ENCODE measurements at places on chromosomes 7 and 10.

DNA sequence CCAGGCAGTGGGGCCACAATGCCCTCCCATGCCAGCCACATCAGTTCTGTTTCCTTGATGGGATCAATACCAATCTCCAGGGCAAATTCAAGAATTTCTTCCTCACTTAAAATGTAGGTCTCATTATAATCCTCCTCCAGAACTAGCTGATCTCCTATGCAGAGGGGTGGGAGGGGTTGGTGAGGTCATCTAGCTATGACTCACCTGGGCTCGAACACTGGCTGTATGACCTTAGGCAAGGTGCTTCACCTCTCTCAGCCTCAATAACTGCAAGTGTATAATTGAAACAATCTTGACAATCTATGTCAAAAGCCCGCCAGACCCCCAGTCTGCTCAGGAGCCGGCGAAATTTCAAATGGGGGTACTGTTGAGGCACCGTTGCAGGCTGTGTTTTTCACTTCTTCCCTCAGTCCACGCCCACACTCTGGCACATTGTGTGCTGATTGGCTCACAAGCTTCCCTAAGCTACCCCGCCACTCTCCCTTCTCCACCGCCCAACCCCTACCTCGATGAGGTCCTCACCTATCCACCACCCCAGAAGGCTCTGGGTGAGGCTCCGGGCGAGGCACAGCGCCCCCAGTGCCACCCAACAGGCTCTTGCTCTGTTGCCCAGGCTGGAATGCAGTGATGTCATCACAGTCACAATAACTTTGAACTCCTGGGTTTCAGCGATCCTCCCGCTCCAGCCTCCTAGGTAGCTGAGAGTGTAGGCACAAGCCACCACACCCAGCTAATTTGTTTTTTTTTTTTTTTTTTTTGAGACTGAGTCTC lies 70.5 kb downstream of the ZNF22 start:
- DNase-seq, result no peak

- DNase-seq, result no peak
These were observed 173.6 kb downstream of the RNF133 start for GRCh38 chr7:122525355-122525754.

DNA sequence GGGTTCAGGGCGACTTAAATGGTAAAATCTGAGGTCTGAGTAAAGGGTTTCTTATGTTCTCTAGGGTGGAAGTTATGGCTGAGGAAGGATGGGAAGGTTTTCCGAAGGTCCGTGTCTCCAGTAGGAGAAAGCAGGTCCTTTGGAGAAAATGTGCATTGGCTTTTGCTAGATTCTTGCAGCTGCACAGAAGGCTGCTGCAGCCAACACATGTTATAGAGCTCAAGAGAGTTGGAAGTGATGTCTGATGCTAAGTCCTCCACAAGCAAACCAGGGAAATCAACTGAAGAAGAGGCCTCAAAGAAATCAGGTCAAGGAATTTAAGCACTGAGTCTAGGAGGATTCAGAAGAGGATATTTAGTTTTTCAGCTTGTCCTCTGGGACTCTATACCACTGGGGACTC lies 404.6 kb downstream of the LRMDA start:
- no peak for DNase-seq

DNA sequence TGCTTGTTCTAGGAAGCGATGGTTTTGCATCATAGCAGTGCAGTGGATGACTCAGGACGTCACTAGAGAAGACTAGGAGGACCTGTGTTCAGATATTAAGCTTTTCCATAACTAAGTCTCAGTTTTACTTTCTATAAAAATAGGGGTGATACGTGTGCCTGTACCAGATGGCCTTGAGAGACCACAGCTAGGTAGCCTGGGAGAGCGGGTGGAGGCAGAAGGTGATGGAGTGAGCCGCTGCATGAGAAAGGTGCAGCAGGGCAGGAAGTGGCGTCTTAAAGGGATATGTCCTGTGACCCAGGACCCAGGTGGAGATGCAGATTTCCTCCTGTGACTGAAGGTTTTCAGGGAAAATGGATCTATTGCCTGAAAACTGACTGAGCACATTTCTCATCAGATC lies 304.9 kb downstream of the CDC14C start:
- no peak for DNase-seq

DNA sequence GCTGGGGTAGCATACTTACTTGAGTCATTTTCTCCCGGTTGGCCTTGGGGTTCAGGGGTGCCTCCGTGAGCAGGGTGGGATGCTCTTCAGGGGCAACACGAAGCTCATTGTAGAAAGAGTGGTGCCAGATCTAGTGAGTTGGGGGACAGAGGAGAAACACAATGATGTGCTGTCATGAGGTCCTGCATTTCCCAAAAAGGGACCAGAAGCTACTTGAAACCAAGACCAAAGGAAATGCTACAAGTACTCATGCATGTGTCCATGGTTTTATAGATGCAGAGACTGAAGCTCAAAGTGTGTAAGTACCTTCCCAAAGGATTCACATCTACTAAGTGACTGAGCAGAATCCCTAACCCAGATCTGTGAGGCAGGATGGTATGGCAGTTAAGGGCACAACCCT lies 8.8 kb downstream of the ACTA2 start:
- DNase-seq, result no peak

GRCh38 chr7:151291206-151291605 lies 42.7 kb upstream of the SMARCD3 start:
- no peak for DNase-seq

DNA sequence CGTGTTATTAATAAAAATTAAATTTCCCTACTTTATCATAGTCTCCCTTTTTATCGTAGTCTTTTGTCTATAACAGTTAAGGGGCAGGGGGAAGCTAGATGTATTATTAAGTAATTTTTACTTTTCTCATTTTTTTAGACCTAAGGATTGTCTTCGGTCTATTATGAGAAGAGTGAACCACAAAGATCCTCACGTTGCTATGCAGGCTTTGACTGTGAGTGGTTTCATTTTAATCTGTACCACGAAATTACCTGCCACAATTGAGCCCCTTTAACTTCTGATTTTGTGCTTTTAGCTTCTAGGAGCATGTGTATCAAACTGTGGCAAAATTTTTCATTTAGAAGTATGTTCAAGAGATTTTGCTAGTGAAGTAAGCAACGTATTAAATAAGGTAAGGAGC lies 40.6 kb downstream of the STAM start:
- no peak for DNase-seq

DNA sequence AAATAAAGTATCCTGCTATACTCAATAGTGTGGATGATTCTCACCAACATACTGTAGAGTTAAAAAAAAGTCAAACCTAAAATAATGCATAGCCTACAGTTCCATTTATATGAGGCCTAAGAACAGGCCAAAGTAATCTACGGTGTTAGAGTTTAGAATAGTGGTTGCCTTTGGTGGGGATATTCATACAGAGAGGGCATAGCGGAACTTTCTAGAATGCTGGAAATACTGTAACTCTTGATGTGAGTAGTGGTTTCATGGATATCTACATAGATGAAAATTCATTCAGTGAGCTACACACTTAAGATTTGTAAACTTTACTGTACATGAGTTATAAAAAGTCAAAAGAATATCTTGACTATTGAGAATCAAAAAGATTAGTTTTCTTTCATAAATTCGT lies 349.9 kb upstream of the NFE2L3 start:
- no peak for DNase-seq

DNA sequence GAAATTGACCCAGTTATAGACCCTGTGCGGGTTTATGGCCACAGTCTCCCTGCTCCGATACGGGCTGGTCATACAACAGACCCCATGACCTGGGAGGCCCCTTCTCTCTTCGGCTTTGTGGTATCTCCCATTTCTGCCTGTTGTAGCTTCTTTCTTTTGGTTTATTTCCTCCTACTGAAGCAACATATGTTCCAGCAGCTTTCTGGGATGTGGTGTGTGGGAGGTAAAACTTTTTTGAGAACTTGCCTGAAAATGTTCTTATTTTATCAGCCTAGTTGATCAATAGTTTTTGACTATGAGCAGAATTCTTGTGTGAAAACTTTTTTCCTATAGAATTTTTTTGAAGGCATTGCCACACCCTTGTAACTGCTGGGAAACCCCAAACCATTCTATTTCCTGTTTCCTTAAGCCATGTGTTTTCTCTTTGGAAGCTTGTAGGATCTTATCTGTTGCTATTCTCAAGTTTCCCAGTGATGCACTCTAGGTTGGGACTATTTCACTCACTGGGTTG lies 80.0 kb downstream of the DAGLB start:
- DNase-seq, result no peak

- DNase-seq, result no peak
These were observed 8.1 kb downstream of the SKIDA1 start for GRCh38 chr10:21517134-21518031.

DNA sequence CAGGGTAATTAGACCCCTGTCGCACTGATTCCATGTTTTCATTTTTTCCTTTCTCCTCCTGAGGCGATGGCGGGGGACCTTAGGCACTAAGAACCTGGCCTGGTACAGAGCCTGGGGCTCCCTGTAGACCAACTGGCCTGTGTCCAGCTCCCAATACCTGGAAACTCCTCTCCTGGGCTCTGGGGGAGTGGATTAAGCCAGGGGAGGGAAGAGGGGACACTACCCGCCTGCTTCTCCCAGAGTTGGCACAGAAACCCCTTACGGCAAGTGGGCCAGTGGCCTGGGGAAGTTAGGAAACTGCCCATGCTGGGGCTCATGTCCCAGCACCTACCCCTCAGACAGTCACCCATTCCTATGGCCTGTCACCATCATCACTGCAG lies 121.6 kb downstream of the GRID1 start:
- no peak for DNase-seq

DNA sequence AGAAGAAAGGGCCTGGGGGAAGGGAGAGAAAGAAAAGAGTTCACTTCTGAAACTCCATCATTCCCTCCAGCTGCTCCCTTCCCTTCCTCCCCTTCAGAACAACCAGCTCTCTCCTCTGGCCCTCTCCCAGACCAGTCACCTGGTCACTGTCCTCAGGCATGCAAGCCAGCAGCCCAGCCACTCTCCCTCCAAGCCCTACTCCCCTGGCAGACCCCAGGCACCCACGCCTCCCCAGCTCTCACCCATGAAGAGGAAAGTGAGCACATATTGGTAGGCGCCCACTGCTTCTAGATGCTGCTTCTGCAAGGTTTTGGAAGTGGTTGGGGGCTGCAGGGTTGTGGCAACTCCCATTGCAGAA lies 353 bp downstream of the MOGAT3 start:
- DNase-seq, result no peak

DNA sequence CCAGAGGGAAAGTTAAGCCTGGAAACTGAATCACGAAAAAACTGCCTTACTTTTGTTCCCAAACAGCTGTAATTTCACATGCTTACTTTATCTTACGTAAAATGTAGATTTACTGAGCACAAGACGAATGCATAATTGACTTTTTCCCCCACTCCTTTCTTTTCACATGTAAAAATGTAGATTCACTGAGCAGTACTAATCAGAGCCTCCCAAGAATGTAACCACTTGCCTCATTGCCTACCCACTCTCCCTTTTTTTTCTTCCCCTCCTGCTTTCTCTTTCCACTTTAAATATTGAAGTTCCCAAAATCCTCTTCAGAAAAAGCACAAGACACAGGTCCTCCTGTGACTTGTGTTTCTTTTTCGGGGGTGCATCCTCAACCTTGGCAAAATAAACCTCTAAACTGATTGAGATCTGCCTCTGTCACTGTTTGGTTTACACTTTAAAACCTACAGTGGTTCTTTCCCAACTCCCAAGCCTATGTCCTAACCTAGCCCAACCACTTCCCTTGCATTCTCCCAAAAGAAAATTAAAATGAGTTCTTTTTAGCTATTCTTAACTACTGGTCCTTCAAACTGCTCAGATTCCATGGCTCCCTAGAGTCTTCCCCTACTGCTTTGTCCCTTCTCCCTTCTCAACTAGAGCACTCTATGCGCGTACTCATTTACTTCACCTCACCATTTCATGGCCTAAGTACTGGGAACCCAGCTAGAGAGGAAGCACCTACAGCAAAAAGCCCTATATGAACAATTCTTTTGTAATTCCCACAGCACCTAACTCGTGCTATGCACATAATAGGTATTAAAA lies 236.6 kb upstream of the MKLN1 start:
- no peak for DNase-seq

DNA sequence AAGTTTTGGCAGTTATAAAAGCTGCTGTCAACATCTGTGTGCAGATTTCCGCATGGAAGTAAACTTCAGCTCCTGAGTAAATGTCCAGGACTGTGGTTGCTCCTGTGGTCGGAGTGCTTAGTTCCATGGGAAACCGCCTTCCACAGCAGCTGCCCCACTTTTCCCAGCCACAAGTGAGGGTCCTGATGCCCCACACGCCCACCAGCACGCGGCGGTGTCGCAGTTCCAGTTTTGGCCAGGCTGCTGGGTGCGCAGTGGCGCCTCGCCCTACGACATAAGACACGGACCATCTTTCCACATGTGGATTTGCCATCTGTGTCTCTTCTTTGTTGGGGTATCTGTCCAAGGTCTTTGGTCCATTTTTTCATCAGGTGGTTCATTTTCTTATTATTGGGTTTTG lies 167.1 kb downstream of the DIP2C start:
- no peak for DNase-seq

DNA sequence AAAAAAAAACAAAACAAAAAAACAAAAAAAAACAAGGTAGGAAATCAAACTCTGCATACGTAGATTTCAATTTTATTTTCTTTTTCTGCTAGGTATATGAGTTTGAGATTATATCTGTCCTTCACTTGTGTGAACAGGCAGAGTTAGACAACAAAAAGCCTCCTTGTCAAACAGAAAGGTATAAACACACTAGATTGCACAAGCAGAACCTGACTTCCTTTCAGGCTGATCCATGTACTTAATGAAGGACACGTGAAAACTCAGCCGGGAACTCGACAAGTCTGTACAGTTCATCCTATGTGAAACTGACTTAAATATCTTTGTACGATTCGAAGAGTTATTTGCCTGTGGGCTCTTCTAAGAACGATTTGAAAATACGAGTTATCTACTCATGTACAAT lies 254.1 kb downstream of the ARL4A start:
- DNase-seq, result no peak

GRCh38 chr7:33781167-33781566 lies 124.2 kb upstream of the BMPER start:
- DNase-seq, result no peak
